ENCODE measurements at places on chromosomes 7 and 10. TPM values are rescaled to one million over a fixed set of nuclear protein-coding genes. Genes with fewer than 3 reads are reported as not detected.
A peak's percentile ranks its signal among the peaks of the same experiment; 100 is the strongest.

Gene PDE6C
- total RNA-seq = not detected

Gene NAT16
- not detected for total RNA-seq

DNA sequence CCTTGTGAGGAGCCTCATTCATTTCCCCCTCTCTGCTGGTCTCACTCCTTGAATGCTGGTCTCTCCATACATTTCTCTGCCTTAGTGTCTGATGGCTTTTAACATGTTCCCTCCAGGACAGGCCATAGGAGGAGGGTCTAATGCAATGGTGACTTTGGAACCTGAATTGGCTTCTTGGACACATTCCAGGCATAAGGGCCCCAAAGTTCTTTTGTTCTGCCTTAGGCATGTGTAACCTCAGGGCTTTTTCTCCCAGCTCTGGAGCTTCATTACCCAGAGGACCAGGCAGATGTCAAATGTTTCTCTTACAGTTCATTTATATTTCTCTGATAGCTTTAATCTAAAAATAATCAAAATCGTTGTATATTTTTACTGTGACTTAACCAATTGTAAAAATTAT is 162.6 kb downstream of the SDK1 start:
- H3K4me3 ChIP-seq = no peak overlapping the region
- peak overlapping the region; percentile 52 for H3K27ac ChIP-seq
- no peak for DNase-seq
- H3K4me1 ChIP-seq = peaks cover 61% of the 10 kb centered on the region

Gene DGKI
- 2.9 TPM for total RNA-seq

DNA sequence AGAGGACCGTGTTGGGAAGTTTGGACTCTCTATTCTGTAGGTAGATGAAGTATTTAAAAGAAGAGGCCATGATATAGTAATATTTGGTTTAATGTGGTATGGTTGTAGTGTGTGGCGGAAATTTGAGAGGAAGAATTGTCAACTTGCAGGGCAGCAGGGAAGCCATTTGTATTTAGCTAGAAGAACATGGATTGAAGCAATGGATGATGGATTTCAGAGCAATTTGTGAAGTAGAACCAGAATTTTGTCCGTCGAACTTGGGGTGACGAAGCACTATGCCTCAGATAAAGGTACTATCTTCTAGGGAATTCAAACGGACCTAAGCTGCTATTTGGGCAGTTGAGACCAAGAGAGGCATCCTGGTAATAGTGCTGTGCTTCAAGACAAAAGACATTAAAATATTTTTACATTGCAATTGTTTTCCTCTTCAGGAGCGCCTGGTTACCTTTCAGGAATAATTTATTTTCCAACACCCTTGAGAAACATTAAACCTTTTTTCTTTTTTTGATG is 615 bp upstream of the WBP1L start:
- H3K4me1 ChIP-seq = peaks cover 35% of the 10 kb centered on the region
- no peaks in the 10 kb centered on the region for H3K27me3 ChIP-seq
- H3K4me3 ChIP-seq = peak overlapping the region; percentile 92

- H3K27ac ChIP-seq = peak overlapping the region; percentile 83
- peak; percentile 67 for DNase-seq
- H3K36me3 ChIP-seq = peaks cover 8% of the 10 kb centered on the region
- H3K27me3 ChIP-seq = no peaks in the 10 kb centered on the region
Observed at GRCh38 chr10:118754229-118754555, 578 bp downstream of the CACUL1 start.

DNA sequence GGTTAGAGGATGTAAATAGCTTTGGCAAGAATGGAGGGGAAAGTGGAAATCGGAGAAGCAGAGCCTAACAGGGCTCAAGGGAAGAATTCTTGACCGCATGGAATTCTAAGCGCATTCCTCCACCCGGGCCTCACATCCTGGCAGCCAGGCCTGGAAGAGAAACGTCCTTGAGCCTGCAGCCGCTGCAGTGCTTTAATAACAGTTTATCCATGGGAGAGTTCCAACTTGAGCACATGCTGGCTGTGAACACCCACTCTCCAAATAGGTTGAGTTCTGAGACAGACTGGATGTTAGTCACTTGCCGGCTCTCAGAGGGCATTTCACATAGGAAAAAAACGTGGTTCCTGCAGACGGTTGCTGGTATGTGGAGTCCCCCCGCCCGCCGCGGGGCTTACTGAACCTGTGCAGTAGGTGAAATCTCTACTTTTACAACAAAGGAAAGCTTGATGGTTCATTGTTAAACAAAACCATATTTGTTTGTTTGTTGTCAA is 61.4 kb upstream of the STEAP1B start:
- peaks cover 50% of the 10 kb centered on the region for H3K4me1 ChIP-seq
- DNase-seq = no peak

Measured in activated CD4-positive, alpha-beta T cell treated with anti-CD3 and anti-CD28 coated beads for 36 hours (primary cell).